ENCODE measurements at places on chromosomes 13 and 19.

- DNase-seq = no peak
These were observed 1589.9 kb downstream of the SLITRK1 start for GRCh38 chr13:82292334-82292733.

GRCh38 chr19:19176950-19177349 lies 6.9 kb upstream of the MEF2B start:
- DNase-seq = no peak

DNA sequence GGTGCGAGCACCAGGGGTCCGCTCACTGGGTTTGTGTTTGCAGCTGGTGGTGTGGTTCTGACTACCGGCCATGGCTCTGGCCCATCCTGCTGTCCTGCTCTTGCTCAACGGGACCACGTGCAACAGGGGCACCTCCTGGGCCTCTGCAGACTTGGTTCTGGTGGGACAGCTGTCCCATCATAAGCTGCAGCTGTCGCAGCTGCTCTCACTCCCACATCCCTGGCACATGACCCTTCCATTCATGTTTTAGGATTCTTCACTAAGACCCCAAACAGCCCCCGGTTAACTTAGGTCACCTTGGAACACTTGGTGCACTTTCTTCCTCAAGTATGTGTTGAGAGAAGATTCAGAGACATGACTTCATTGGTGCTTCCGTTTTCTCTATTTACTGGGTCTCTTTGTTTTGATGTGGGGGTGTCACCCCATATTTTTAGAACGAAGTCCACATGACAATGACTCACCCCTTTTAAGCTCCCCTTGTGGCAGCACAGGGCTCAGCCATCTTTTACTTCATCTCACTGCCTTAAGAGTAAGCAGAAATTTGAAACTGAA lies 68.4 kb upstream of the ARHGEF7 start:
- no peak for DNase-seq

- DNase-seq = peak; percentile 79
These were observed 6.6 kb downstream of the EFNB2 start for GRCh38 chr13:106528718-106529414.

DNA sequence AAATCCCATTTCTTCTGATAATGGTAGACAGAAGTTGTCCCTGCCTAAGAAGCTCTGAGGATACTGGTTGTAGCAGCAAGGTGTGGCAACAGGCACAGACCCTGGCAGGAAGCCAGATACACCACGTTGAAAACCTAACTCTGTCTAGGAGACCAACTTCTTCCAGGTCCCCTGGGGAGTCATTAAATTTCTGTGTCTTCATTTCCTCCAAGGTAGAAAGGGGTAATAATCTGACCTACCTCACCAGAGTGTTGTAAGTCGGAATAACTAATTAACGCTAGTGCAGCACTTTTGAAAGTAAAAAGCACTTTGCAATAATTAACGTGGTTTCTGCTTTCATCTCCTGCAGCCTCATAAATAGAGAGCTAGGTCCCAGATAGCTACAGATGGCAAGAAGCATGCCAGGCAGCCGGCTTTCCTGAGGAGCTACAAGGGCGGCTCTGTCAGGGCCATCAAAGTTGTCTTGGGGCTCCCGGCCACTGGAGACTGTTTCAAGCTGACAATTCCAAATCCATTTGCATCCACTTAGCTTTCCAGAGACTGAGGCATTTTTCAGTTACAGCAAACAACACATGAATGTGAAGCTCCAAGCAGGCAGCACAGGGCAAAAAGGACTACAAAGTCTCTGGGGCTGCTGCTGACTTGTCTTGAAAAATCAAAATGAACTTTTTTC lies 176.2 kb downstream of the FOXO1 start:
- no peak for DNase-seq

GRCh38 chr19:35318679-35319448 lies 10.1 kb upstream of the CD22 start:
- no peak for DNase-seq

DNA sequence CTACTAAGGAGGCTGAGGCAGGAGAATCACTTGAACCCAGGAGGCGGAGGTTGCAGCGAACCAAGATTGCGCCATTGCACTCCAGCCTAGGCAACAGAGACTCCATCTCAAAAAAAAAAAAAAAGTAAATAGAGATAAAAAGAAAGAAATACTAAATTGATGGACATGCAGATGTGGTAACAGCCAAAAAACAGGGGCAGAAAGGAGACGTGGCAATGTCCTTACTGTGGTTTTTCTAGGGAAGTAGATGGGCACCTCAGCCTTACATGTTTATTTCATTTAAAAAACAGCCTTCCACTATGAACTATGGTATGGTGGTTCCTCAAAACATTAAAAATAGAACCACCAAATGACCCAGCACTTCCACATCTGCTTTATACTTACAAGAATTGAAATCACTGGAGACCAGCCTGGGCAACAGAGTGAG lies 6.5 kb upstream of the EIF3G start:
- no peak for DNase-seq

- DNase-seq = no peak
These were observed 66.7 kb downstream of the FAM216B start for GRCh38 chr13:42847891-42848663.

- no peak for DNase-seq
These were observed 41.8 kb downstream of the PIBF1 start for GRCh38 chr13:72823724-72824123.

GRCh38 chr13:44407379-44407778 lies 33.8 kb downstream of the SERP2 start:
- DNase-seq = no peak

DNA sequence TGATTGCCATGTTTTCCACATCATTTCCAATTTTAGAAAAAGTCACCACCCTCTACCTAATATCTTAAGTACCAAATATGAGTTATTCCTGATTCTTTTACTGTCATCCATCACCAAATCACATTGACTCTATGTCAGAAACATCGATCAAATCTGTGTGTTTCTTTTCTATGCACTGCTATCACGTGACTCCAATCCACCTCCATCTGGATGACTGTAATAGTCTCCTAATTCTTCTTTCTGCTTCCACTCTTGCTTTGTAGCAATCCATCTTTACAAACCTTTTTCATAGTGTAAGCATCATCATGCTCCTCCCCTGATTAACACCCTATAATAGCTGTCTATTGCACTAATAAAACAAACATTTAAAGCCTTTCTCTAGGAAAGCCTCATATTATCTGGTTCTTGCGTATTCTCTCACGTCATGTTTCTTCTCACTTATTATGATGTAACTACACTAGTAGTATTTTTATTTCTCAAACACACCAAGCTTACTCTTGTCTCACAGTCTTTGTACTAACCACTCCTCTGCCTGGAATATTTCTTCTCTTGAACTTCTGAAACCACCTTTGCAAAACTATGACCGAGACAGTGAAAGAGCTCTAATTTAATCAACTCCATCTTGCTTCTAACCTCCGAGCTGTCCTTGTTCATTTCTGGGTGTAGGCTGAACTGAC lies 10.7 kb upstream of the FPR3 start:
- DNase-seq = no peak

GRCh38 chr19:35214766-35215422 lies 13.6 kb downstream of the FAM187B start:
- no peak for DNase-seq

GRCh38 chr19:1313695-1314613 lies 28.3 kb downstream of the EFNA2 start:
- DNase-seq = peak; percentile 29

GRCh38 chr19:3801412-3802096 lies 15.4 kb upstream of the MATK start:
- no peak for DNase-seq

GRCh38 chr13:32041429-32041828 lies 9.9 kb downstream of the FRY start:
- DNase-seq = no peak

- DNase-seq = no peak
These were observed 21.2 kb downstream of the PRAM1 start for GRCh38 chr19:8481201-8481600.

DNA sequence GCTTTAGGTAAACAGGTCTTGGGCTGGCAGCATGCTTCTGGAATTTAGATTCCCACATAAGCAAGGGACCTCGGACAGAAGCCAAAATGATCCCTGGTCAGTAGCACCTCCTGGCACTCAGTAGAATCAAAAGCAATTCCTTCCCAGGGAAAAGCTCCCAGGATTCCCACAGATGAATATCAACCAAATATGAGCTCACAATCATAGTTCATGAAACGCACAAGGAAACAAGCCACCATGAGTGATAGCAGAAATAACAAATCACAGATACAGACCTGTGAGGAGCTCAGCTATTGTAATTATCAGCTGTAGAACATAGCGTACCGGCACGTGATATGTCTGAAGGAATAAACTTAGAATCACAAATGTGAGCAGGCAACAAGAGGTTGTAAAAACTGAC lies 21.8 kb upstream of the PLAUR start:
- DNase-seq = no peak

- no peak for DNase-seq
These were observed 815.2 kb downstream of the UQCRFS1 start for GRCh38 chr19:28397800-28398199.

DNA sequence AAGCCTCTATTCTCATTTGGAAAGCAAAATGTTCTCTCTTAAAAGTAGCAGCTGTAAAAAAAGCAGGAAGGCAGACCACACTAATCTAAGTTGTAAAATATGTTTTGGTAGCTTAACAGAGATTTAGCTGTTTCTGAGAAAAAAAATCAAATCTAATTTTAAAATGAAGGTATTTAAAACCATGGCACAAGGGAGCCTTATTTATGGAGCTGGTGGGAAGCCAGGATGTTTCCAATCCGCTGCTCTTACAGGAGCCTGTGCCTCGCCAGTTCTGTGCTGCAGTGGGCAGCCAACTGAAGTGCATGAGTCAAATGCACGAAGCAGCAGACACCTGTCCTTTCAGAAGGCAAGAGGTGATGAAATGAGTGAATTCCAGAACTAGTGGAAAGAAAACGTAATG lies 28.2 kb downstream of the GPC6 start:
- DNase-seq = no peak

- DNase-seq = peak; percentile 73
These were observed 931 bp downstream of the USP12 start for GRCh38 chr13:27170516-27171243.

DNA sequence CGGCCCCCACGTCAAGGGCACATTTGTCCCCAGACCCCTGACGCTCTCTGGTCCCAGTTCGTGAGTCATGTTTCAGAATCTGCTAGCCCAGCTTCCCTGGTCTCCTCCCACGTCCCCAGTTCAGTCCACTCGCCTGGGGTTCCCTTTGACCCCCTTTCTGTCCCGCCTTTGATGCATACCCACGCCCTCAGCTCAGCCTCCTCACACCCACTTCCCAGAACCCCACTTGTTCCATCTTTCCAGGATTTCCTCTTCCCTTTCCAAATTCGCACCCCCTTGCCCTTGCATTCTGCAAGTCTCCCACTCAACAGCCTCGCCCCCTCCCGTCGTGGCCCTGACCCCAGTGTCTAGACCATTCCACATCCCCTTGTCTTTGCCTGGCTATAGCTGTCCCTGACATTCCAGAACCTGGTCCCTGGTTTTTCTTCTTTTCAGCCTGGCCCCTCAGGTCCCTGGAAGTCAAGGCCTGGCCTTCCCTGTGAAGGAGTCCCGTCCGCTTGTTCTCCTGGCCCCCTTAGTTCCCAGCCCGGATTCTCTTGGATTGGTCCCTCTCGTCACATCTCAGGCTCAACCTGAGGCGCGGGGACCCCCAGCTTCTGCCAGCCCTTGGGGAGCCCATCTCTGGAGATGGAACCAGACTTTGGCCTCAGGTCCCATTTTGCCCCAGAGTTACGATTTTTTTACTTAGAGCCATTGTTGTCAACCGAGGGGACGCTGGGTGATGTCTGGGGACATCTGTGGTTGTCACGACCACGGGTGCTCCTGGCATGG lies 1.3 kb downstream of the NCLN start:
- DNase-seq = no peak

- DNase-seq = no peak
These were observed 714 bp downstream of the NDFIP2 start for GRCh38 chr13:79481685-79482052.

DNA sequence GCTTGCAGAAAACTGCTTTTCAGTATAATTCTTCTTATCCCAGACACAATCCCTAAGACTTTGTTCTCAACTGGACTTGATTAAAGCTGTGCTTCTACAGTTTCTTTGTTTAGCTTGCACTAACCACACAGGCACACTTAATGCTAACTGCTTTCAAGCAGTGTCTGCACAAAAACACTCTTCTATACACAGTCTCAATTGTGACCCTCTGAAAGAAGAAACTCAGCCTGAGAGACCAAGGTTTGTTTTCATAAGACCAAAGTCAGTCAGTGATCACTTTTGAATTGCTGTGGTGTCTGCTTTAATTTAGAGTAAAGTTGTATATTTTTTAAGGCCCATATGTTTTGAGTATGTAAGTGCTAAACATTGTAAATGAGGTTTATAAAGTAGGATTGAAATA lies 431.2 kb downstream of the KCTD12 start:
- no peak for DNase-seq

DNA sequence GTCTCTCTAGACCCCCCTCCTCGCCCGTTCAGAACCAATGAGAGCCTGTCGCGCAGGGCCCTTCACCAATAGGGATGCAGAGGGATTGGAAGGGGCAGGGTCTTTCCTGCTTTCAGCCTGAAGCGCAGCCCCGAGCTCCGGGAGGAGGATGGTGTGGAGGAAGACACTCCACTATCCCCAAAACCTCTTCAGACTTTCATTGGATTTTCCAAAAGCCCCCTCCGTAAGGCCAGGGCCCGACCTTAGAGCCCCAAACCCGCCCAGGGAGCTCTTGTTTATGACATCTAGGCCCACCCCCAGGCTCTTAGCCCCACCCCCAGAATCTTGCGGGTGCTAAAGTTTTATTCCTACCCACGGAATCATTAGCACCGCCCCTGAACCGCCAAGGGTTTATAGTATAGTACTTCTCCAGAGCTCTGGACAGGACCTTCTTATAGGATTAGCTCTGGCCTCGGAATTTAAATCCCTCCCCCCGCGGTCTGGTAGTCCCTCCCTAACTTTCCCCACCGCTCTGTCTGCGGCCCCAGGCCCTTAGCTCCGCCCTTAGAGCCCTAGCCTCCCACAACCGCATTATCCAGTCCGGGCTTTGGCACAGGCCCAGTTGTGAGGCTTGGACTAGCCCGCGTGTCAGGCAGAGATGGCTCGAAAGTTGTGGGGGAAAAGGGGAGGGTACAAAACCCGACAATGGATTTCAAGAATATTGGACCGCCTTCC lies 6.6 kb upstream of the EML2 start:
- peak; percentile 98 for DNase-seq

DNA sequence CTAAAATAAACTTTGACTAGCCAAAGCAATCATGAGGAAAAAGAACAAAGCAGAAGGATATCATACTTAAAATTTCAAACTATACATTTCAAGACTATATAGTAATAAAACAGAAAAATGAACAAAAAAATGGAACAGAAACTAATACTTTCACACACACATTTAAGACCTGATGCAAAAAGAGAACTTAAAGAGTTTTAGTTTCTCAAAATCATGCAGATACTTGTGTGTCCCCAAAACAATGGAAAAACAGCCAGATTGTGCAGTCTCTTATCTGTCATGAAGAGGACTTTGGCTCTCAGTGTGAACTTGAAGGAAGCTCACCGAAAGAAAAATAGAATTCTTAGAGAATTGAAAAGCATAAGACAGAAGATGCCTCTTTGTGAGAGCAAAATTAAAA lies 16.1 kb downstream of the ZNF506 start:
- DNase-seq = no peak

- no peak for DNase-seq
These were observed 23.1 kb upstream of the CXCL17 start for GRCh38 chr19:42465827-42466280.

GRCh38 chr19:38890686-38891085 lies 8.7 kb downstream of the SIRT2 start:
- no peak for DNase-seq

- no peak for DNase-seq
These were observed 111.8 kb downstream of the SOX1 start for GRCh38 chr13:112178769-112179168.

Measured in WERI-Rb-1 (cell line).